ENCODE measurements at places on chromosomes 4 and X.

GRCh38 chrX:49101629-49101984 is 21.9 kb upstream of the WDR45 start:
- ATAC-seq, result no peak

- no peak for ATAC-seq
Observed at GRCh38 chrX:150697641-150698040, 4.4 kb downstream of the MTMR1 start.

DNA sequence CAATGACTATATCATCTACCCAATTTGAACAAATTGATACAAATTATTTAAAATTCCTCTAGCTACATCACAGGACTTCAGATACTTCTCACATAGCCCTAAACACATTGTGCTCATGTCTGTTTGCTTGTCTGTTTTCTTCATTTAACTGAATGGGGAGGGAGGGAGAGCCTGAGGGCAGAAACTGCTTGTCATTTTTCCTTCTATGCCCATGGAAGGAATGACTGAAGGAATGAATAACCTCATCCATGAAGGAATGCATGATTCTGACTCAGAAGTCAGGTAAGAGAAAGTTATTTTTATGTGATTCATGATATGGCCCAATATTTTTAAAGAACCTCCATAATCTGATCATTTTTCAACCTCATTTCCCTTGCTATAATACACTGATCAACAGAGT is 418.0 kb upstream of the PITX2 start:
- no peak for ATAC-seq

DNA sequence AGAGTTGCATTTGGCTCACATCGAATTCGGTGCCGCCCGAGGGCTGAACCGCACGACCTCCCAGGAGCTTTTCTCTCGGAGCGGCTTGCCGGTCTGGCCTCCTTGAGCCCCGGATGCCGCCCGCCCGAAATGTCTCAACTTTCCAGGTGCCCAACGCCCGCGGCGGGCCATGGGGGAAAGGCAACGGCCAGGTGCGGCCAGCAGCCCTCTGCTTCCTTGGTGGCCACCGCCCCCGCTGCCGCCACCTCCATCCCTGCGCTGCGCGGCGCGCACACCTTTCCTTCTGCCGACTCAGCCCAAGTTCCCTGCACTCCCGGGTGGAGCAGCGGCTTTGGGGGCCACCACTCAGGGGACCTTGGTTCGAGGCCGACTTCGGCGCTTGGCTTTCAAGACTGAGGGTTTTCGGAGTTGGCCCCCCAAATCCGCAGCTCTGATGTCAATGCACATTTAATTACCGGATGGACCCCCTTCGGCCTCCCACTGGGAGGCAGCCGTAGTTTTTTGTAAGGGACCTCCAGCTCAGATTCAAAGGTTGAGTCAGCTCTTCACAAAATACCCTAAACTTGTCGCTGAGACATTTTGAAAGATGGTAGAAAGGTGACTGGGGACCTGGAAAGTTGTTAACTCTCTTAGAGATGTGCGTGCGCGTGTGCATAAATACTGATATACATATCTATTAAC is 1.1 kb downstream of the AFF2 start:
- peak; percentile 34 for ATAC-seq

GRCh38 chrX:87813566-87813965 is 296.0 kb downstream of the KLHL4 start:
- no peak for ATAC-seq

DNA sequence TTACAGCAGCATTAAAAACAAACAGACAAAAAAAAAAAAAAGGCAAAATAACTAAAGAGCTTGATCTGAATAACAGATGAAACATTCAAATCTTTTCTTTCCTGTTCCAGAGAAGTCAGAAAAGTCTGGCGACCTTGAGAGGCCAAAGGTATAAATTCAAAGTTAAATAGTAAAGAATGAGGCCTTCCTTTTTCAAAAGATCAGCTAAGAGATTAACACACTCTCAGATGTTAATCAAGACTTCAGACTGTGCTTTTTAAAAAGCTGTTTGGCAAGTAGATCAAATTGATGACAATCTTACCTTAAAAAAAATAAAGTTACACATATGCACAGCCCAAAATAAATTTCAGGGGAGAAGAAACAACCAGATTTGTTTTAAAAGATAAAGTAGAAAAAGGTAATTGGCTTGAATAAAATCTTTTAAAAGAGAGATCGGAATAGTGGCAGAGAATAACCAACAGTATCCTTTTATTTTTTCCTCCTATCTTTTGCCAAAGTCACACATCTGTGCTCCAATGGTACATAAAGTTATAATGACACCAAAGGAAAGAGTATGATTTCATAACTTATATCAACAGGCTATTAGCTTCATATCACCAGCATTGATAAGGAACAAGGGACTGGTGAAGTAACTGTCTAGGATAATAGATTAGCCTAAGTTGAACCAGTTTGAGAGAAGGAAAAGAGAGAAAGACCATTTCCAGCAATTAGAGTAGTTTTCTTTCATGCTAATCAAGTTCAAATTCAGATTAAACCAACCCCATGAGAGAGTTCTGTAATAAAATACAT is 70.4 kb downstream of the METTL14 start:
- ATAC-seq, result no peak

GRCh38 chr4:185956544-185956940 is 112.4 kb upstream of the TLR3 start:
- ATAC-seq, result no peak

DNA sequence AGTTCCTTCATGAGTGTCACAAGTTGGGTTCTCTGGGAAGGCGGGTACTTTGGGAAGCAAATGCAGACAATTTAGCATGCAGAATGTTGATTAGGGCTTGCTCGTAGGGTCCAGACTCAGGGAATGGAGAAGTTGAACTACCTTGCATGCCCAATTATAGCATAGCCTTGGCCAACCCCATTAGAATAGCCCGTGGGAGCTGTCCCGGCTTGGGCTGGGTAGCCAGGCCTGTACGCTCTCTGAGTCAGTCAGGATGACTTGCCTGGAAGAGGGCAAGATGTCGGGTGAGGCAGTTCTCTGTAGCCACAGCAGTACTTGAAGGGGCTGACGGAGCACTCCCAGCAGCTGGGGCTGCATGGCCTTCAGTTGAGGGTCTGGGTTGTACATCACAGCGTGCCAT is 19.5 kb downstream of the KIAA0232 start:
- ATAC-seq, result no peak

DNA sequence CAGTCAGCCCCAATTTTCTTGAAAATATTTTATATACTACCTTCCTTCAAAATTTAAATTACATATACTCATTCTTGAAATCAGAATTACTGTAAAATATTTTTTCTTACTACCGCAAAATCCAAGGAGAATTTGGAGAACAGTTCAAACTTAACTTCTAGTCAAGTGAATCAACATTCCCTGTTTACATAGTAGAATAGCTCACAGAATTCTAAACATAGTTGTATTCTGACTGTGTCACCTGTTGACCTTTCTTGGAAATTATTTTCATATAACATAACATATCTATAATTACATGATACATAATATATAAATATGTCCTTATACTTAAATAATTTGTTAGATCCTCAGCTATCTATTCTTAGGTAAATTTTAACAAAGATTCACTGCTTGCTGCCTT is 31.0 kb upstream of the FGF5 start:
- ATAC-seq, result no peak

DNA sequence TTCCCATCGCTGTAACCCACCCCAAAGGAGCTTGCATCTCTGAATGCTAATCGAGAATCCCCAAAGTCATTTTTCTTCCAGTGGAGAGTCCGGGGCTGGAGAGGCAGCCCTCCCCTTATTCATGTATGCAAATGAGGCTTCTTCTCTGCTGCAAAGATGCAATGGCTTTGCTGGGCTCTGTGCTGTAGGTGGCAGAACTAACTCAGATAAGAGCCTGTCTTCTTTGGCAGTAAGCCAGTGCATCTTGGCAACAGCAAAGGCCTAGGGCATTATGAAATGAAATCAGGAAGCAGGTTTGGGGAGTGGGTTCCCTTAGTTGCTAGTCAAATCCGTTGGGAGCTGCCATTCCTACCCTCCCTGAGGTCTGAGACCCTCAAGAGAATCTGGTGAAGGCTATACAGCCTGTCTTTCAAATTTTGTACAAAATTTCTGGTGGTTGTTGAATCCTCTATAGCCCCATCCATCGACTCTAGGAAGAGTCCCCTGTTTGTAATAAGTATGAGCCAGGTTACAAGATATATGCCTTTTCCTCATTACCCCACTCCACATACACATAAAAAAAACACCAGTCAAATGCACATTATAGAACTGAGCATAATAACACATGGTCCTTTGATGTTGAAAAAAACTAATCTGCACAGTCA is 290.6 kb upstream of the TAPT1 start:
- no peak for ATAC-seq

DNA sequence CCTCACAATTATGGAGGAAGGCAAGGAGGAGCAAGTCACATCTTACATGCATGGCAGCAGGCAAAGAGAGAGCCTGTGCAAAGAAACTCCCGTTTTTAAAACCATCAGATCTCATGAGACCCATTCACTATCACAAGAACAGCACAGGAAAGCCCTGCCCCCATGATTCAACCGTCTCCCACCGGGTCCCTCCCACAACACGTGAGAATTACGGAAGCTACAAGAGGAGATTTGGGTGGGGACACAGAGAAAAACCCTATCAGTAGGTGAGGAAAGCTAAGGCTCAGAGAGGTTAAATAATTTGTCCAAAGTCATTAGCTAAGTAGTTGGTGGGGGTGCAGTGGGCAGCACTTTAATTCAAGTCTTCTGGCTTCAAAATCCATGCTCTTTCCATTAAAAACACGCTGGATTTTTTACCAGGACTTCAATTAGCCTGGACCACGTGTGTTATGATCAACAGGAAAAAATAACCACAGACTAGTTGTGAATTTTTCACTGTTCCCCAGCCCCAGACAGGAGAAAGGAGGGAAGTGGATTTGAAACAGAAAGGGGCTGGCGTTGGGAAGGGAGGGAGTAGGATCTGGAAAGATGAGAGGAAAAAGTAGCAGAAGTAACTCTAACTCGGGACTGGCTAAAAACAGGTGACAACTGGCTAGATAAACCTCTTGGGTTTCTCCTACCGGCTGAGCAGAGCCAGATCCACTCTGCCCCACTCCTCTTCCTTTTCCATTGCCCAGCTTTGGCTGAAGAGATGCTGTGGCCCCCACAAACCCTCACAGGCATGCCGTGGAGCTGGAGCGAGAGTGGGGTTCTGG is 986 bp downstream of the MTMR8 start:
- no peak for ATAC-seq

GRCh38 chrX:15815779-15816437 is 25.6 kb downstream of the ZRSR2 start:
- peak; percentile 67 for ATAC-seq

DNA sequence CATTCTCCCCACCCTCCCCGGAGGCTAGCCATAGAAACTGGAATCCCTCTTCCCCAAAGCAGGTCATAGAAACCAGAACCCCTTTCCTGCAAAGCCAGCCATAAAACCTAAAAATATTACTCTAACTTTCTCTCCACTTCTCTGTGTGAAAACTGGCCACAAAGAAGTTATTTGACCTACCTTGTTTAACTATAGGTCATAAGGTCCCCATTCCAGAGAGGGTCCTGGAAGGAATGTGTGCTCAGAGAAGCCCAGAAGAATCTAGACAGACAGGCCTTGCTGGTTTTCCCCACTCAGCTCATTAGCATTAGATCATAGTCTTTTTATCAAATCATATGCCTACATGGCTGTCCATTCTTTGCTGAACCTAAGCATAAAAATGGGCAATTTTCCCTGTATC is 52.8 kb upstream of the TEX13A start:
- ATAC-seq, result no peak

DNA sequence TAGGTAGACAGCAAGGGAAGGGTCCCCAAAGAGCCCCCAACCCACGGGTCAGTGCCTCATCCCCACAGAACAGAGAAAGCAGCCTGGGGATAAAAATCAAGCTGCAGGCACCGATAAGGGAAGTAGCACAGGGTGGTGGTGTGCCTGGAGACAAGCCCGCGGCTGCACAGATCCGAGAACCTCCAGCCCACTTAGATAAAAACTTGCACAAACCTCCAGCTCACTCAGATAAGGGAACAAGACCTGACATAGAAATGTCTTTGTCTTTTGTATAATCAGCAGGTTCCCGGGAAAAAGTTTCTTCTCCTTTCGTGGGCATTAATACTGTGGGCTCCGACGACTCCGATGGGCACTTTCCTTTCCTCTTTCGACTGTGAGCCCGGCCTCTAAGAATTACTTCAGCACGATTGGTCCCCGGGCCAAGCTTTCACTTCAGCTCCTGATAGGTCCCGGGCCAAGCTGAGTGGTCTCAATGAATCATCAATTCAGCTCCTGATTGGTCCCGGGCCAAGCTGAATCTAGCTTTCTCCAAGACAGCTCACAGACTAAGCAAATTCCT is 32.4 kb downstream of the PRDX4 start:
- ATAC-seq, result no peak

GRCh38 chr4:82371497-82371896 is 2.3 kb downstream of the HNRNPD start:
- no peak for ATAC-seq

DNA sequence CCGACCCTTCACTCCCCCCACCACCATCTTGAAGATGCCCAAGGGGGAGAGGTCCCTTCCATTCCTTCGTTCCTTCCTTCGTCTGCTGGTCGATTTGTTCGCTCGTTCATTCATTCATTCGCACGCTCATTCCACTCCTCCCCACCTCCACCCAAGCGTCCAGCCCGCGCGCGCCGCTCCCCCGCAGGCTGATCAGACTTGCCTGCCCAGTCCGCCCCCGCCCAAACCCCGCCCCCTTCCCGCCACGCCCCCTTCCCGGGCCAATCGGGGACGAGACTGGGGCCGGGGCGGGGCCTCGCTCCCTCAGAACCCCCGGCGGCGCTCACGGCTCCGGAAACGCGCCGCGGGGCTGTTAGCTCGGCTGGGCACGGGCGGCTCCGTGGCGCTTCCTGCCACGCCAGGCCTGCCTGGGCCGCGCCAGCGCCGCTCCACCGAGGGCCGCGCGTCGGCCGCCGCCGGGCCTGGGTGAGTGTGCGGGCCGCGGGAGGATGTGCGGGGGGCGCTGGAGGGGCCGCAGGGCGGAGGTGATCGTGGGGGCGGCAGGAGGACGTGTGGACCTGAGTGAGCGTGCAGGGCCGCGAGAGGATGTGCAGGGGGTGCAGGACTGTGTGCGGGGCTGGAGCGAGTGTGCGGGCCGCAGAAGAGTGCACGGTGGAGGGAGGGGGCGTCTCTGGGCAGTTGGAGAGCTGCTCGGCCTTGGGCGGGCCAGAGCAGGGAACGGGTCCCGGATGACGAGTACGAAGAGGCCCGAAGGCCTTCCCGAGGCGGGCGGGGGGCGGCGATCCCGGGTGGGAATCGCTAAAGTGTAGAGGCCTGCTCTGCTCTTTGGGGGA is at the start of gene ZNF275:
Gene ZNF275 (plus strand): TSS at position 333 of the 833 bp plus-strand sequence. CDS start 2,527 bp downstream, outside the sequence.
- ATAC-seq, result peak; percentile 94

GRCh38 chr4:78661921-78662521 is 110.5 kb downstream of the ANXA3 start:
- ATAC-seq, result no peak

GRCh38 chr4:48602222-48602621 is 112.2 kb downstream of the ZAR1 start:
- no peak for ATAC-seq

DNA sequence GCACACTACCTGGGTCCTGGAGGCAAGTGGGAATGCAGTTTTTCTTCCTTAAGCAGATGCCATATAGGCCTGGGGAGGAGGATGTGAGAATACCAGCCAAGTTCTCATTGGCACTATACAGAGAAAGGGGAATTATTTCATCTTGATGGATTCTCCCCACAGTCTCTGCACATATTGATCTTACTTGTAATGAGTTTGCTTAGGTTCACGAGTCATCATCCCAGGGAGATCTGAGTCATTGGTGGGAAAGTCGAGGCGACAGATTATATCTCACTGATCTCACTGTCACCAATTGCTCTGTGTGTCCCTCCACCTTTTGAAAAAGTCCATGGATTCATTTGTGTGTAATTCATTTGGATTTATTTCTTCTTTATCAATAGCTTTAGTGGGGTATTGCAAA is 156.8 kb downstream of the AR start:
- no peak for ATAC-seq

GRCh38 chrX:103781062-103781402 is 4.4 kb downstream of the PLP1 start:
- ATAC-seq, result no peak
